ENCODE measurements at places on chromosomes 16 and 17. TPM values are rescaled to one million over a fixed set of nuclear protein-coding genes. Genes with fewer than 3 reads are reported as not detected.
A peak's percentile ranks its signal among the peaks of the same experiment; 100 is the strongest.

GRCh38 chr17:3535253-3535995, 22.2 kb downstream of the TRPV3 start:
- peak overlapping the region; percentile 38 for H3K27ac ChIP-seq
- H3K4me3 ChIP-seq: peak overlapping the region; percentile 34
- H3K4me1 ChIP-seq: no peaks in the 10 kb centered on the region
- no peaks in the 10 kb centered on the region for H3K36me3 ChIP-seq

DNA sequence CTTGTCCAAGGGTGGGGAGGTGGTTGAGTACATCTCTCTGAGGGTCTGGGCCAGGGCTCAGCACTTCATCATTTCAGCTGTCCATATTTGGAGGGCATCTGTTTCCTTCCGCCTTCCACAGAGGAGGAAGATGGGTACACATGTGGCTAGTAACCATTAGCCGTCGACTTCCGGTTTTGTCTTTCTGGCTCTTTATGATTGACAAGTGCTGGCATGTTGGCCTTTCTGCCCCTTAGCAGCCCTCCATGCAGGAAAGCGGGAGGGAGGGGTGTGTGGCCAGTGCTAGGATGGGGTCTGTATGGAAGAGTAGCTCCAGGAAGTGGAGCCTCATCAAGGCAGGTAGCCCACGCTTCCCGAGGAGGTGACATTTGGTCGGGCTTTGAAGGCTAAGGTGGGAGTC, 69.6 kb downstream of the RAI1 start:
- DNase-seq: peak; percentile 42
- H3K27ac ChIP-seq: peak overlapping the region; percentile 97
- peaks cover 45% of the 10 kb centered on the region for H3K4me1 ChIP-seq
- H3K27me3 ChIP-seq: no peaks in the 10 kb centered on the region
- peaks cover 5% of the 10 kb centered on the region for H3K36me3 ChIP-seq

DNA sequence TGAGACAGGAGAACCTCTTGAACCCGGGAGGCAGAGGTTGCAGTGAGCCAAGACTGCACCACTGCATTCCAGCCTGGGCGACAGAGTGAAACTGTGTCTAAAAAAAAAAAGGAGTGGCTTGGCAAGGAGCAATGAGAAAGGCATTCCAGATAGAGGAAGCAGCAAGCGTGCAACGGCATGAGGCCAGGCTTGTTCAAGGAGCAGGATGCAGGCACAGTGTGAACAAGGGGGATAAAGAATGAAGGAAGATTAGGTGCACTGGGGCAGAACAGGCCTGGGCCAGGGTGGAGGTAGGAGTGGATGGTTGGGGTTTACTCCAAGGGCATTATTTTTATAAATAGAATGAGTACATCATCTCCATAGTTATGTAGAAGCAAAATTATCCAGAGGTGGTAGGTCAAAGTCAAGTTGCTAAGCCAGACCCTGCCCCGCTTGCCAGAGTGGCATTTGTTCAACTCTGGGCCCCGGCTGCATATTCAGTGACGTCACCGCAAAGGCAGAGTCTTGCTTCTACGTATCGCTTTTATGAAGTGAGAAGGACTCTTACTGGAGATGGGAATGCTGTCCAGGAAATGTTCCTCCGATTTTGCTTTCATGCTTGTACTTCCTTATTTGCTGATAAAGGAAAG, 100.2 kb downstream of the KATNIP start:
- no peak for DNase-seq
- no peaks in the 10 kb centered on the region for H3K4me1 ChIP-seq
- H3K36me3 ChIP-seq: peaks cover 2% of the 10 kb centered on the region
- no peaks in the 10 kb centered on the region for H3K27me3 ChIP-seq
- H3K4me3 ChIP-seq: no peak overlapping the region
- no peak overlapping the region for H3K27ac ChIP-seq

The ZFP3 gene
- 10.4 TPM for total RNA-seq

The RRAD gene
- total RNA-seq: not detected

GRCh38 chr16:74726716-74727115, 26.1 kb upstream of the MLKL start:
- H3K36me3 ChIP-seq: no peaks in the 10 kb centered on the region
- H3K4me1 ChIP-seq: no peaks in the 10 kb centered on the region
- no peak for DNase-seq
- H3K27me3 ChIP-seq: no peaks in the 10 kb centered on the region

The CCL8 gene
- not detected for total RNA-seq

The DUSP3 gene
- total RNA-seq: 8.3 TPM

GRCh38 chr17:72997559-72997958, 94.9 kb downstream of the SLC39A11 start:
- H3K4me1 ChIP-seq: no peaks in the 10 kb centered on the region
- no peak overlapping the region for H3K27ac ChIP-seq
- no peak for DNase-seq
- no peaks in the 10 kb centered on the region for H3K27me3 ChIP-seq
- no peaks in the 10 kb centered on the region for H3K36me3 ChIP-seq

- H3K4me1 ChIP-seq: no peaks in the 10 kb centered on the region
- H3K27ac ChIP-seq: no peak overlapping the region
- H3K27me3 ChIP-seq: no peaks in the 10 kb centered on the region
- no peaks in the 10 kb centered on the region for H3K36me3 ChIP-seq
- no peak overlapping the region for H3K4me3 ChIP-seq
- no peak for DNase-seq
Observed at GRCh38 chr17:59121901-59122480, 15.3 kb upstream of the TRIM37 start.

The KRT27 gene
- total RNA-seq: not detected

- peaks cover 44% of the 10 kb centered on the region for H3K36me3 ChIP-seq
- no peak overlapping the region for H3K27ac ChIP-seq
- no peak for DNase-seq
- peaks cover 27% of the 10 kb centered on the region for H3K4me1 ChIP-seq
Observed at GRCh38 chr16:69316595-69317034, 5.5 kb downstream of the VPS4A start.

Data from T-cell (primary cell).